ENCODE measurements at places on chromosomes 6 and 20.
A peak's percentile ranks its signal among the peaks of the same experiment; 100 is the strongest.

- no peak for DNase-seq
Measured at GRCh38 chr20:10917826-10918225, 244.0 kb upstream of the JAG1 start.

DNA sequence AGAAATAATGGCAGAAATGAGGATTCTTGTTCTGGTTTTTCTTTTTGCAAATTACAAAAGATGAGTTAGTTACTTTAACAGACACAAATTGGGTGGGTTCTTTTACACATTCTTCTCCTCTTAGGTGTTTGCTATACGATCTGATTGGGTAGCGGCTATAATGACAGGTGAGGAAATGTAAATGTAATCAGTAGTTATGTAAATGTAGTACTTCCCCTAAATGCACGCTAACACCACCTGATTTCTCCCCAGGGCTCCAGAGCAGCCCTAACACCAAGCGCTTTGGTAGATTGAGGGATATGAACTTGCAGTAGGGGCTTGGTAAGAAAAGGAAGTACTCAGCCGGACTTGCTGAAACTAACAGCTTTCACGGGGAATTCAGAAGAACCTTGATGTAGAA lies 499.4 kb upstream of the NOX3 start:
- DNase-seq: no peak

DNA sequence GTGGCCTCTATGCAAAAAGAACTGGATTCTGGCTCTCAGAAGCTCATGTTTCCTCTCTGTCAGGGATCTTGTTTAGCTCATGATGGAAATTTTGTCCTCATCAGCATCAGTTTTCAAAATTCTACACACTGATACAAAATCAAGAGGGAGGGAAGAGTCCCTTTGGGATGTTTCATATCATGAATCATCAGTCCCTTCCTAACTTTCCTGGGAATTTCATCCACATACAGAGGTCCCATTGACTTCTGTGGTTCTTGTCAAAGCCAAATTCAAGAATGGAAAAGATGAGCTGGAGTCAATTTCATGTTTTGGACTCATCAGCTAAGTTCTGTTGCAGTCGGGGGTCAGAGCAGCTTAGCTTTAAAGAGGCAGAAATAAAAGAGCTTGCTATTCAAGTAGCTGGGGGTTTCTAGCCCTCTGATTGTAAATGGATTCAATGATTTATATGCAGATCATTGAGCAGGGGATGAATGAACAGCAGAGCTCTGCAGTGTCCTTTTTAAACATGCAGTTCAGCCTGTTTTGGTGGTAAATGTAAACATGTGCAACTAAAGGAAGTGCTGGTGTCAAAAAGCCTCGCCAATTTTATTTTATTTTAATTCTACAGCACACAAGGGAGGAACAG lies 21.3 kb upstream of the TMEM14A start:
- DNase-seq: no peak

GRCh38 chr6:80519811-80520594 lies 413.5 kb downstream of the BCKDHB start:
- no peak for DNase-seq

GRCh38 chr6:137754866-137755265 lies 112.2 kb upstream of the TNFAIP3 start:
- no peak for DNase-seq

DNA sequence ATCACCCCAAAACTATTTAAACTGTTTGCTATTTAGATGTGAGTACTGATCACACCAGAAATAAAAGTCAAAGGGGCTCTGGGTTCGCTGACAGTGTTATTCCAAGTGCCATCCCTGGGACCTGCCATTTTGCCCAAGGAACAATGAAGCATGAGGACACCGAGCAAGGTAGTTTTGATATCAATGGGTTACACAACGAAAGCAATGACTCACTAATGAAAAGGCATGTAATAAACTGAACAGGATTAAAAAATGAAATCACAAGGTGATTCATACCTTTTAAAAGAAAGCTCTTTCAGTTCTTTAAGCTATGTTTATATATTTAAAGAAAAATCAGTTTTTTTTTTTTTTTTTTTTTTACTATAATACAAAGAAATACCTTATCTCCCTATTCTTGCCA lies 102.0 kb downstream of the HS3ST5 start:
- no peak for DNase-seq

DNA sequence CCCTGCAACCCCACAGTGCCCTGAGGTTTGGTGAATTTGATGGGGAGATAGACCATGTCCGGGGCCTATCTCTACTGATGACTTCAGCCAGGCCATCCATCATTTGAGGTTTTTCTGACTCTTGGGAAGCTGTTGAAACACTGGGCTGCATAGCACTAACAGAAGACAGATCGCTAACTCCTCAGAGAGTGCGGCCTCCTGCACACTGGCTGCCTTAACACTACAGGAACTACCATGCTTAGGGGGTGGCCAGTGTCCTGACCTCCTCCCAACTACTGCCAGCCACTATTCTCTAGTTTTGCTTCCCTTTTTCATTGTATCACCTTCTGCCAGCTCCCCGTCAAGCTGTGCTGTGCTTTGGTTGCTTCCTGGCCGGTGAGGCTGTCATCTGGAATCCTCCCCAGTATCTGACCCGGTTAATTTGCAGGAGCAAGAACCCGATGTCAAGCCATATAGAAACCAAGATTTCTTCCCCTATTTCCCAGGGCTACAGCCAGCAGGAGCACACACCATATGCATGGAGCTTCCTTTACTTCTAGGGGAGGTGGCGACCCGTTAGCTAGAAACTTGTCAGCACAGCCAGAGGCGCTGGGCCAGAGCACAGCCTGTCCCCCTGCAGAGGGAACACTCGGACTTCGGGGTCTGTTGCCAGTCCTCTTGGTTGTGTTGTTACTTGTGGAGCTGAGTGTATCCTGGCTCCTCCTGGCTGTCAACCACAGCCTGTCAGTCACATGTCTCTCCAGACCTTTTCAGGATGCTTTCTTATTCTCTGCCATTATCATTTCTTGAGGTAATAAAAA lies 57.3 kb upstream of the TRAF3IP2 start:
- DNase-seq: no peak

GRCh38 chr6:90131125-90131524 lies 165.5 kb downstream of the BACH2 start:
- no peak for DNase-seq

DNA sequence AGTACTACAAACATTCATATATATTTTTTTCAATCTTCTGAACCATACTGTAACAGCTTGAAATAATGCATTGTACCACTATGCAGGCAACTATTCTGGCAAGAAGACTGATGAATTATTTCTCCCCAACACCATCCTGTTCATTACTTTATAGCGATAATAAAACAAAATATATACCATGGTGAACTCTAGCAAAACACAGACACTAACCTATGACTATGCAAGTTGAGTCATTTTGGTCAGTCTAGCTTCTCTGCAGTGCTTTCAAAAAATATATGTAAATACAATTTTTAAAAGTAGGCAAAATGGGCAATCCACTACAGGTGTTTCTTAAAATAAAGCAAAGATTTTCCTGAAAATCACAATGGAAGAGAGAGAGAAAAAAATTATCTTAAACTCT lies 20.3 kb downstream of the PHIP start:
- DNase-seq: no peak

DNA sequence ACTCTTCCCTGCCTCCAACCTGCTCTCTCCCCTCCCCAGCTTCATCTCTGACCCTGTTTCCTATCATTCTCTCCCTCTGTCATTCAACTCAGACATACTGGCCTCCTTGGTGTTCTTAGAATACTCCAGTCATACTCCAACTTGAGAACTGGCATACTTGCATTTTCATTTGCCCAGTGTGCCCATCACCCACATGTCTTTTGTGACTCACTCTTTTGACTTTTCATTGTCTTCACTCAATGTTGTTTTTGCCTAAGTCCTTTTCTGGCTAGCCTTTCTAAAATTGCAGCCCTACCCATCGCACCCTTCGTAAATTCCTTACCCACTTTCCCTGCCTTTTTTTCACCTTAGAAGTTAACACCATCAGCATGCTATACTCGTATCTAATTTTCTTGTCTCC lies 77.0 kb upstream of the CD2AP start:
- no peak for DNase-seq

- DNase-seq: peak; percentile 81
Measured at GRCh38 chr6:30883685-30884520, at the start of gene DDR1. Gene DDR1, plus strand, starts transcription at chr6:30884519. Its CDS starts 4,211 bp downstream, at chr6:30888730.

GRCh38 chr6:5656226-5656625 lies 350.5 kb downstream of the NRN1 start:
- no peak for DNase-seq

DNA sequence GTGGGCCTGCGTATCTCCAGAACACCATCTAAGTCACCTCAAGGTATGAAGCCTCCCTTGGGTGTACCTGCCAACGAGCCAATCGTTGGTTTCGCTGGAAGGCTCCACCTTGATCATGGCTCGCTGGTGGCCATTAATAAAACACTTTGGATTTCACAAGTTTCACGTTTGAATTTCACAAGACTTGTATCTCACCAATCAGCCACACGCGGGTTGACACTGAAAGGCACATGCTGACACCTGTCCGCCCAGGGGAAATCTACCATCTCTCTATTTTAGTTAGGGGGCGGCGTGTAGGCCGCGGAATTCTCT lies 586 bp upstream of the HMGA1 start:
- no peak for DNase-seq

DNA sequence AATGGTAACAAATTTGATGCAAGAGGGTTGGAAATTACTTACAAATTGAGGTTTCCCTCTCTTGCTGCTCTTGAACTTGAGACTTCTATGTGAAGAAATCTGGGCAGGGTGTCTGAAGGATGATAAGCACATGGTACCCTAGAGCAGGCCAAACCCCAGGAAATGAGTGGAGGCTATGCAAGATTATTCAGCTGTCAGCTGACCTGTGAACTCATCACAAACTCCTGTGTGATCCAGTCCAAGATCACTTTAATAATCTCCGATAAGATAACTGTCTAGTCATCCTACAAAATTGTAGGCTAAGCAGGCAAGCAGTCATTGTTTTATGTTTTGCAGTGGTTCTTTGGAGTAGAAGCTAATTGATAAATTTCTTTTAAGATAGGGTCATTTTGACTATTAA lies 213.1 kb downstream of the BTBD3 start:
- DNase-seq: no peak
